ENCODE measurements at places on chromosomes 1 and 21. TPM values are rescaled to one million over a fixed set of nuclear protein-coding genes. Genes with fewer than 3 reads are reported as not detected.

- DNase-seq = no peak
Measured at GRCh38 chr1:232184561-232185530, 445.1 kb downstream of the SIPA1L2 start.

DNA sequence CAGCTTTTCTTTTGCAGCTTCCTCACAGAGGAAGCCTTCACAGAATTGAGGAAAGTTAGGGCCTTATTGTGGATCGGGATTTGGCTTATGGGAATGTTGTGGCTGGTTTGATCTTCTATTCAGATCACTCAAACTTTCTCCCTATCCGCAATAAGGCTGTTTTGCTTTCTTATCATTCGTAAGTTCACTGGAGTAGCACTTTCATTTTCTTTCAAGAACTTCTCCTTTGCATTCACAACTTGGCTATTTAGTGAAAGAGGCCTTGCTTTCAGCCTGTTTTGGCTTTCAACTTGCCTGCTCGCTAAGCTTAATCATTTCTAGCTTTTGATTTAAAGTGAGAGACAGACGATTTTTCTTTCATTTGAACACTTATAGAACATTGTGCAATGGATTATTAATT lies 181.9 kb upstream of the B3GALT2 start:
- DNase-seq = no peak

AKR1A1 gene
- total RNA-seq = 116 TPM

PLA2G2D gene
- total RNA-seq = not detected

TIE1 gene
- not detected for total RNA-seq

DNA sequence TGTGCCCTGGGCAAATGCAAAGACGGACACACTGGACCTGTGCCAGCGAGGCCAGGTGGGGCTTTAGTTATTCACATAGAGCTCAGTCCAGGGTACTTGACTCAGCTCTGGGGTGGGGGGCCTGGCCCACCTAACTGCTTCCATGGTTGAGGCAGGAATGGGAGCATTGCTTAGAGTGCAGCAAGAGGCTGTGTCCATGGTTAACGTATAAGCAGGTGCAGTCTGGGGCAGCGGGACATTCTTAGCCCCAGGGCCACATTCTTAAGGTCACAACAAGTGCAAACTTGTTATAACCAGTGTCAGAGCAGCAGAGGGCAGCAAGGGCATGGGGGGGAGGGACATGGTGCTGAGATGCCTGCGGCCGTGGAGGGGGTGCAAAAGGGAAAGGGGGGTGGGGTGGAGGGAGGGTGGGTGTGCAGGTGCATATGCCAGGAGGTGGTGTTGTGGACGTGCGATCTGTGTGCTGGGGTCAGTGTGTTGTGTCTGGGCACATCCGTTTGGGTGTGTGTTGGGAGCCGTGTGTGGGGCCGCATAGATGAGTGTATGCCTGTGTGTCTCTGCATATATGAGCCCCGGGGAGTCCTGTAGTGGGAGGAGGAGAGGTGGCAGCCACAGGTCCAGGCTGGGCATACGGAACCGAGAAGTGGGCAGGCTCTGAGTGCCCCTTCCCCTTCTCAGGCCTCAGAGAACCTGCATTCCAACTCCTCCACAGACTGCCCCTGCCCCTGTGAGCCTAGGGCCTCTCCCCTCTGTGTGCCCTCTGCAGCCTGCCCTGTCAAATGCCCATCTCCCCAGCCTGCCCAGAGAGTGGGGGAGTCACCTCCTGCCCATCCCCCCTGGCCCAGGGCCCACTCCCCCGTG lies 8.4 kb downstream of the KCNJ10 start:
- no peak for DNase-seq

- peak; percentile 61 for DNase-seq
Measured at GRCh38 chr1:22751124-22751531, 40.5 kb downstream of the EPHB2 start.

- DNase-seq = no peak
Measured at GRCh38 chr1:35377555-35377954, 109.0 kb downstream of the ZMYM4 start.

OR4F29 gene
- total RNA-seq = 0.31 TPM

MRPL37 gene
- 218 TPM for total RNA-seq

DNA sequence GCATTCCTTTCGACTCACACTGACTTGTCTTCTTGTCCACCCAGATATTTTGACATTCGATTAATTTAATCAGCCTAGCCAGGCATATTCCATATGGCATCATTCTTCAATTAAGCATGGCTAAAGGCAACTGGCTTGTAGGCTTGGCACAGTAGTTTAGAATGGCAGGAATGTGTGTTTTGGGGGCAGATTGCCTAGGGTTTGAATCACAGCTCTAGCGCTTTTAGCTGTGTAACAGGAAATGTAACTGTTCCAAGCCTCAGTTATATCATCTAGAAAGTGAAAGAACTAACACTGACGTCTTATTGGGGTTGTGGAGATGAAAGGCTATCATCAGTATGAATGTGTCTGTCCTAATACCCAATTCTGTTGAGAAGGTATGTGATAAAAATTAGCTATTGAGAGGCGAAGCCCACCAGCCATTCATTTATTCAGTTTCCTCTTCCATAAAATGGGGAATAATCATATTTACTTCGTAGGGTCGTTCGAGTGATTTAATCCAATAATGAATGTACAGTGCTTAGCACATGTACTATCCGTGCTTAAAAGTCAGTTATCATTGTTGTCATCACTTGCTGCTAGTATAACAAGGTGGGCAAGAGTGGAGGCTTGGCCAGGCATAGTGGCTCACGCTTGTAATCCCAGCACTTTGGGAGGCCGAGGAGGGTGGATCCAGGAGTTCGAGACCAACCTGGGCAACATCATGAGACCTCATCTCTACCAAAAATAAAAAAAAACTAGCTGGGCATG lies 41.6 kb upstream of the GRHL3 start:
- DNase-seq = peak; percentile 36
